Stimulated activated CD4-positive, alpha-beta T cell treated with anti-CD3 and anti-CD28 coated beads, Interleukin-15, amount 100 ng/mL, for 1 hour (primary cell): ENCODE measurements at places on chromosomes 3 and 15.

- no peak for DNase-seq
Observed at GRCh38 chr3:66406163-66406562, 94.7 kb downstream of the LRIG1 start.

- no peak for DNase-seq
Observed at GRCh38 chr3:4938281-4938982, 40.8 kb upstream of the BHLHE40 start.

DNA sequence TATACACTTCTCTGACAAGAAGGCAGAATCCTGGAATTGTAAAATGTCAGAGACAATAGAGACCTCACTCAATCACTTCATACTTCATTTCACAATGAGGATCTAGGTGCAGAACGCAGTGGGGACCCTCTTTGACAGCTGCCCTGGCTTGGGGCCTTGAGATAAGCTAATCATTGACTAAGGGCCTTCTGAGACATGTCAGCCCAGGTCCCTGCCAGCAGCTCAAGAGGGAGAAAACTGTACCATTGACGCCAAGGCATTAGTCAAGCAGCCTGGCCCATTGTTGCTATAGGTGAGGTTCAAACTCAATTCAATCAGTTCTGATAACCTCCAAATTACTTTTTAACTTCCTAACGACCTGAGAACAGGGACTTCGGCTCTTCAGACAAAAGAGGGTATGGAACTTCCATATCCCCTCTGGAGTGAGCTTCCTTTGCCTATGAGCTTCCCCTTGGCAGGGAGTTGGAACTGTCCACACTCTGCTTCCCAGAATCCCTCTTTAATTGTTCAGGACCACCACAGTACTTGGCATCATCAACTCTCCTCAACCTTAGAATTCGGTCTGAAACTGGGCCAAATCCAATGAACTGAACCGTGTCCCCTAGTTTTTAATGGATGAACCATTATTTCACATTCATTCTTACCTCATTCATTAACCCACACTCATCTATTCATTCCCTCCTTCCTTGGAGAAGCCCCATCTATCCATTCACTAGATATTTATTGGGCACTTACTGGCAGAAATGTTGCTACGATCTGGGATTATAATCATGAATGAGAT is 1.5 kb upstream of the CYP8B1 start:
- no peak for DNase-seq

- no peak for DNase-seq
Observed at GRCh38 chr3:146384786-146385185, 84.6 kb downstream of the PLSCR2 start.

GRCh38 chr15:43441316-43441715 is 51.6 kb downstream of the TP53BP1 start:
- DNase-seq, result no peak

- no peak for DNase-seq
Observed at GRCh38 chr3:169227911-169228310, 435.6 kb downstream of the MECOM start.

- DNase-seq, result no peak
Observed at GRCh38 chr3:128312271-128312670, 154.4 kb downstream of the DNAJB8 start.

GRCh38 chr3:168155303-168155702 is 59.6 kb upstream of the GOLIM4 start:
- no peak for DNase-seq

DNA sequence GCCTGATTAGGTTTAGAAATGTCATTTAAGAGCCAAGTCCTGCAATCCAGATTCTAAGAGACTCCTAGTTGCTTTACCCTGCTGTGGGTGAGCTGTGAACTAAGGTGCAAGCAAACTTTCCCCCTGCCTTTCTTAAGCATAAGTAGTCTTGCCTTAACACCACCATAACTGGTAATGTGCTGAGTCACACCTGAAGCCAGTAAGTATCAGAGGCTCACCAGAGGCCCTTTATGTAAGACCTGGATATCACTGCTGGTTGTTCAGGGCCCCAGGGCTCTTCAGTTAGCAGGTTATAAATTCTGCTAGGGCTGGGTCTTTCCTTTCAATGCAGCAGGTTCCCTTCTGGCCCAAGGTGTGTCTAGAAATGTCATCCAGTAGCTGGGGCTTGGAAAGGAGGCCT is 509.9 kb downstream of the VGLL3 start:
- DNase-seq, result no peak

DNA sequence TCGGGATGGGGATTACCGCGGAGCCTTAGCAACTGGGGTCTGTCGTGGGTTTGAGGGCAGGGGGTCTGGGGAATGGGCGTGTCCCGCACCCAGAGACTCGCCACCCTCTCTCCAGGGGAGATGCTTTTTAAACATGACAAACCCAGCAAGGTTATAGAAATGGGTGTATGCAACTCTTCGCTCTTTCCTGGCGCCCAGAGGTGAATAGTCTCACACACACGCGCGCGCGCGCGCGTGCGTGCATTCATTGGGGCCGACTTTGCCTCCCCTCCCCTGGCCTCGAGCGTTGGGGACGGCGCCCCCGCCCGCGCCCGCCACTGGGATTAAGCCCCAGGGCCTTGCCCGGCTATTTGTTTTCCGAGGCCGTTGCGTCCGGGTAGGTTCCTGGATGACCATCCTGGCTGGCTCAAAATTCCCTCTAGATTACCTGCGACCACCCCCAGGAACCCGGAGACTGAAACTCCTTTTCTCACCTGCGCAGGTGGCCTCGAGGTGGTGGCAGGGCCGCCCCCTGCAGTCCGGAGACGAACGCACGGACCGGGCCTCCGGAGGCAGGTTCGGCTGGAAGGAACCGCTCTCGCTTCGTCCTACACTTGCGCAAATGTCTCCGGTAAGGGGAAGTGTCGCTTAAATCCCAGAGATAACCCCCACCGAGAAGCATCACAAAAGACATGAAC is 777 bp downstream of the GPR160 start:
- peak; percentile 11 for DNase-seq

- no peak for DNase-seq
Observed at GRCh38 chr15:38059665-38060064, 125.2 kb downstream of the TMCO5A start.

DNA sequence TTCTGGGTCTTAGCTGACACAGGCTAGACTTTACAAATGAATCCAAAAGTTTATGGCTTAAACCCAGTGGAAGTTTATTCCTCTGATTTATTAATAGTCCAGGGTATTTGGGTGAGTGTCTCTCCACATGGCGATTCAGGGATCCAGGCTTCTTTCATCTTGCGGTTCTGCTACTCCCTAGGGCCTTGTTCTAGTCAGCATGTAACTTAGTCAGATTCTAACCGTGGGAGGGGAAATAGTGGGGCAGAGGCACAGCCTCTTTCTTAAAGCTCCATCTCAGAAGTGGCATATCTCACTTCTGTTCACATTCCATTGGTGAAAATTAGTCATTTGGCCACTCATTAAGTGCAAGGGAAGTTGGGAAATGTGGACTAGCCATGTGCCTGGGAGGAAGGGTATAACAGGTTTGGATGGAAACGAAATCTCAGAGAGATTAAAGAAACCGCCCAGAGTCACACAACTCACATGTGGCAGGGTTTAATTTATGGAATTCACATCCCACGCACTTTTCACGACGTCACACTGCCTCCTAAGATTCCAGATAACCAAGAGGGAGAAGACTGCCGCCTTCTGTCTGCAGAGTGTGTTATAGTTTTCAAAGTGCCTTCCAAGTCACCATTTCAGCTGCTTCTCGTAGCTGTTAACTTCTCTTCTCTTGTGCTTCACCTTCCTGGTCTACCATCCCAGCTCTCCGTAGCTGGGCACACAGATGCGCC is 11.4 kb upstream of the RASGRF1 start:
- no peak for DNase-seq

DNA sequence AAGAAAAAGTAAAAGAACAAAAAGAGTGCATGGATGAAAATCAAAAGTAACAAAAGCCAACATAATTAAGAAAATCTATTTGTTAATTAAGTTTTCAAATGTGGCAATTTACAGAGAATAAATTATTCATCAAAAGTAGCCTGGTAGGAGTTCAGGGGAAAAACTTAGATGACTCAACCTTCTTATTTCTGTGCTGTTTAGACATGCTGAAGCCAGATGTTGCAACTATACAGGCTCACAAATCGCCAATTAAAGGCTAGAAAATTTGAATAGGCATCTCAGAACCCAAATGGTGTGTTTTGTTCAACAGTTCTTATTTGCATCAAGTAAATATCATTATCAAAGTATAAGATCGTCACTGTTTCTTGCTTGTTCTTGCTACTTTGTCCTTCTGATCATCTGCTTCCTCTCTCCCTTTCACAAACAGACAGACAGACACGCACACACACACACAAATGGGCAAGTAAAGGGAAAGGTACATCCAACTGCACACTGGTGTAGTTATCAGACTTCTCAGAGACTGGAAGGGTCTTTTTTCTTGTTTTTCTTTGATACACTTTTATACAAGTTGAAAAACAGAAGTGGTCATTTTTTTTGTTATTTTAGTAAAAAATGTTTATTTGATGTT is 572.2 kb downstream of the MECOM start:
- DNase-seq, result no peak

DNA sequence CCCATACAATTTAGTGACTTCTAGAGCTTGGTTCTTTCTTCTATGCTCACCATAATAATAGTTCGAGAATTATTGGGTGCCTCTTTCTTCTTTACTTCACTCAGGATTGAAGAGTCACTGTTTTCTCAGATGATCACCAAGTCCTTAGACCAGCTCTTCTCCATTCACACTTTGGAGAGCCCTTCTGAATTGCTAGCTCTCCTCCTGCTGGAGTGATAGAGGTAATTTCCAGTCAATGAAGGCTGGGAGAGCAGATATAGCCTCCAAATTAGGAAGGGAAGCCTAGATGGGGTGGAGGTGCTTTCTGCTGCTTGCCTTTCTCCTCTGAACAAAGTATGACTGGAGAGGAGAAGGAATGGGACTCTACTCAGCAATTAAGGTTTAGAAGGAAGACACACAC is 10.7 kb upstream of the BBX start:
- no peak for DNase-seq

- DNase-seq, result no peak
Observed at GRCh38 chr15:57320631-57321220, 55.6 kb upstream of the CGNL1 start.

- DNase-seq, result no peak
Observed at GRCh38 chr3:46490338-46491084, 7.3 kb upstream of the RTP3 start.

GRCh38 chr15:64856429-64857145 is 14.9 kb downstream of the PLEKHO2 start:
- no peak for DNase-seq

- no peak for DNase-seq
Observed at GRCh38 chr3:120182613-120183511, 88.6 kb upstream of the GSK3B start.

GRCh38 chr3:44058022-44058867 is 183.4 kb upstream of the TOPAZ1 start:
- no peak for DNase-seq

DNA sequence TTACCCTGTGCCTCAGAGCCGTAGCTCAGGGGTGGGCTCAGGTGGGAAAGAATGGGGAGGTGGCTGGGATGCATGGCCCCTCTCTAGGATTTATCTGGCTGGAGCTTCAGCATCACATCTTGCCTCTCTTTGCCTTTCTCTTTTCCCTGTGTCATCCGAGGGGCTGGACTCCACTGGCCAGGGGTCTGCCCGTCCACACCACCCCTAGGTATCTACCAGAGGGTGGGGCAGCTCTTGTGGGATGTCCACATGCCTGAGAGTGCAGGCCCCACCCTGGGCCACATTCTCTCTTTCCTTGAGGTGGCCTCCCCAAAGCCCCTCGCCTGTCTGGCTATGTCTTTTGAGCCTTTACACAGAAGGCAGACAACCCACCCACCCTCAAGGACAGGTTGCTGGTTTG is 37.2 kb downstream of the PXYLP1 start:
- no peak for DNase-seq

- no peak for DNase-seq
Observed at GRCh38 chr15:63708126-63708772, 111.1 kb downstream of the FBXL22 start.

GRCh38 chr15:66472176-66472999 is 25.2 kb downstream of the SNAPC5 start:
- no peak for DNase-seq

DNA sequence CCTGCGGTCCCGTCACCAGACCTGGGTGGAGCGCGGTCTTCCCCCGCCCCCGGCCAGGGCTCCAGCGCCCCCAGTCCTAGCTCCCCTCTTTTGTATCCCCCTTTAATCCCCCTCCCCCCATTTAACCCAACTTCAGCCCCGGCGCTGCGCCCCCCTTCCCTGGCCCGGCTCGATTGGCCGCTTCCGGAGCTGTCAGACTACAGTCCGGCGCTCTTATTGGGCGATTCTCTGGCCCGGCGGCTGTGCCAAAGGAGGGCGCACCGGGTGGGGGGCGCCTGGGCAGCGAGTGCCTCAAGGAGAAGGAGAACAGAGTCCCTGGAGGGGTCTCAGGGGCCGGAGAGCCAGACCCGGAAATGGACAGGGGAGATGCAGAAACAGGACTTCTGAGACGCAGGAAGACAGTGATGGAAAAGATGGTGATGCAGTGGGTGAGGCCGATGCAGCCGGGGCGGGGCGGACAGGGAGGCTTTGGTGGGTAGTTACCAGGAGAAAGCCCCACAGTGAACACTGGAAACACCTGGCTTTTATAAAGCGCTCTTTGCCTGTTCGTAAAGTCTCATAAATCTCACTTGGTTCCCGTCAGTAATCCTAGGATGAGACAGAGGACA is 1.2 kb upstream of the ADCY5 start:
- no peak for DNase-seq

GRCh38 chr3:194893121-194893987 is 207.7 kb downstream of the FAM43A start:
- no peak for DNase-seq

- no peak for DNase-seq
Observed at GRCh38 chr3:33644582-33644981, 73.5 kb downstream of the CLASP2 start.

- DNase-seq, result no peak
Observed at GRCh38 chr15:78838489-78838888, 27.2 kb upstream of the ADAMTS7 start.

- no peak for DNase-seq
Observed at GRCh38 chr15:64816452-64816851, 9.0 kb downstream of the PIF1 start.

DNA sequence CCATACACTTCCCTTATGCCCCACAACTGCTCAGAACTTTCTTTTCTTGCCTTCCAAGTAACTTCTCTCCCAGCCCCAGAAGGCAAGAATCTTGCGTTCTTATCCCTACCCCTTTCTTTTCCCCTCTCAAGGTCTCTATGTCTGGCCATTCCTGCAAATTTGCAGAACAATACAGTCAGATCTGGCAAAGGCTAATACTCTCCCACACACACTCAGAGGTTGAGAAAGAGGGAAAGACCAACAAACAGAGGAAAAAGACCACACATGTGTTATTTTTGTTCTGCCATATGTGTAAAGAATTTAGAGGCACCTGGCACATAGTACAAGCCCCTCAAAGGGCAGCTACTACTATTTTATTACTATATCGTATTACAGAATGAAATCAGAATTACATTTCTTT is 25.7 kb downstream of the GJD2 start:
- no peak for DNase-seq
